ENCODE measurements at places on chromosomes 5 and 9.

DNA sequence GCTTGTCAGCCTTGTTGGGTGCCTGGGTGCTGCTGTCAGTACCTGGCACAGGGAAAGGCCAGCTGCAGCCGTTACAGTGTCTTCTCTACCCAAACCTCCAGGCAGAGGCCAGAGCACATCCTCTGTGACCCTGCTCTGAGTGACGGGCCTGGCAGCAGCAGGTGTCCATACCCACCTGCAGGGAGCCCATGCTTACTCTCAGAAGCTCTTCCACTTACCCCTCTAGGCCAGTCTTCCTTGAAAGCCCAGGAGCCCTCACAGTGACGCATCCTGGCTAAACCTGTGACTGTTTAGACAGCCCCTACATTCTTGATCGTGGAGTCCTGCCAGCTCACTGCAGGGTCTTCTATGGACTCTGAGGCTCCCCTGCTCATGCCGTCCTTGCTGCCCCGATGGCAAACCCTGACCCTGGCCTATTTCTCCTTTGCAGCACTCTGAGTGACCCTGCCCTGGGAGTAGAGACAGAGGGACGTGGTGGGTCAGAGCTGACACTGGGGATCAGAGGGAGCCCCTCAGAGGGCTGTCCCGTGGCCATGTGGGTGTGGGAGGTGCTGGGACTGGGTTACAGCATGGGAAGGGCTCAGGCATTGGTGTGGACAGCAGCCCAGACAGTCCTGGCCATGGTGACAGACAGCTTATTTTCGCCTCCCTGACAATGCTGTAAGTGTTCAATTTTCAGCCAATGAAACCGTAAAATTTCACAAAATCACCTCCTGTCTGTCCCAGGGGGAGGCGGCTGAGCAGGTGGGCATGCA is 67.6 kb upstream of the RNF130 start:
- DNase-seq, result no peak

DNA sequence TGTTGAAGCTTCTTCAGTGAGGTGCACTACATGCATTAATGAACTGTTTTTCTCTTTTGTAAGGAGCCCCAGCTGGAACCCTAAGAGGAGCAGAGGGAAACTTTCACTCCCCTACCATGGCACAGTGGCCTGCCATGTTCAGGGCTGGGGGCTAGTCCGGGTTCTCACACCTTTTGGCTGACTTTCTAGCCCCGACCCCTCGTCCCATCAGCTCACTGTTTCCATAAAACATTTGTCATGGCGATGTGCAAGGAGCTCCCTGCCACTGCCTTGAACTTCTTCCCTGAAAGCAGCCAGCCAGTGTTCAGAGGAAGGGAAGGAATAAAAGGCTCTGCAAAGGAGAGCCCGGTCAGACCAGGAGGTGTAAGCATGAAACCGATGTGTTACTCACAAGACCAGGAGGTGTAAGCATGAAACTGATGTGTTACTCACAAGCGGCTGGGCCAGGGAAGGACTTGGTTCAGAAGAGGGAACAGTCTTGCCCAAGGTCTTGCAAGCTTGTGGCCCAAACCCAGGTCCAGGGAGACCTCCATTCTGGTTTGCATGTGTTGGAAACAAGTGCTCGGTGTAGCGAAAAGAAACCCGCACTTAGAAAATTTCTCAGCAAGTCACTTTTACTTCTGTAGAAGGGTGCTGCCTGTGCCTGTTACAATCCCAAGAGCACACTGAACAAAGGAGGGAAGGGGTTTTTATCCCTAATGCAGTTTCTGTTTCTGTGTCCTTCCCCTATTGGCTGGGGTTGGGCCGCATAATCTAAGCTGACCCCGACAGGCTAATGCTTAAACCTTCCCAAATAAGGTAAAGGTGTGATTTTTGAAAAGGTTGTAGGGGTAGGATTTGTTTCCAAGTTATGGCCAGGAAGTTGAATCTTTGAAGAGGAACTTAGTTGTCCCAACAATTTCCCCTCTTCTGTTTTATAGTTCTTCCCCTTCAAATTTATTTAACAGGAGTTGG is 3.4 kb upstream of the ABO start:
- DNase-seq, result no peak

- DNase-seq, result no peak
These were observed 33.5 kb downstream of the OR1J1 start for GRCh38 chr9:122444041-122444733.

DNA sequence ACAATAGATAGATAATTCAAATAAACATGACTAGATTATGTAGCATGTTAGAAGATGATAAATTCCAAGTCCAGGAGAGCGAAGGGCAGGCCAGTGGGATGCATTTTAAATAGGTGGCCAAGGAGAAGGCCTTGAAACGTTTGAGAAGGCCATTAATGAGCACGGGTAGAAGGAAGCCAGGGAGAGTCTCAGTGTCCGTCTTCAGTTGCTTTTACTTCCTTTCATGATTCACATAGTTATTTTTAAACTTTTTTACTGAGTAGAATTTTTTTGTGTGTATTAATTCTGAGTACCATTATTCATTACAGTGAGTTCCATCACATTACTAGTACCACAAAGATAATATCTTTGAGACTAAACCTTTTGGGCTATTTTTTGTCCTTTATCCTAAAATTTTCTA is 259.2 kb downstream of the ARRDC3 start:
- DNase-seq, result no peak

GRCh38 chr5:132446621-132447020 is 44.0 kb downstream of the IRF1 start:
- no peak for DNase-seq

GRCh38 chr9:89116064-89116804 is 62.4 kb downstream of the SHC3 start:
- DNase-seq, result no peak

DNA sequence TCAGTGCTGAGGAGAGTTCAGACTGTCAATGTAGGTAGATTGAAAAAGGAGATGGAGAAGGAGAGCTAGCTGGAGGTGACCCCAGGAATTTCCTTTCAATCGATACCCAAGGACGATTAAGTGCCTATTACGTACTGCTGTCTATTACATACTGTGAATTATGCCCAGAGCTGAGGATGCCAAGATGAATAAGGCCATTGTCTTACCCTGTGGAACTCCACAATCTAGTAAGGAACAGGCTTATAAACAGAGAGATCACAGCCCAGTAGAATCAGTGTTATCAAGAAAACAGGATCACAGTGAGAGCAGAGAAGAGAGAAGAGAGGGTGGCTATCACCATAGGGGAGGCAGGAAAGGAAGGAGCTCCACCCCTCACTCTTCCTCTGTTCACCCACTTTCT is 54.1 kb upstream of the PDE8B start:
- no peak for DNase-seq

GRCh38 chr9:5628530-5629311 is at the start of gene RIC1:
Gene RIC1 (plus strand): TSS chr9:5629107. CDS start chr9:5629310, 203 bp downstream.
- peak; percentile 89 for DNase-seq

DNA sequence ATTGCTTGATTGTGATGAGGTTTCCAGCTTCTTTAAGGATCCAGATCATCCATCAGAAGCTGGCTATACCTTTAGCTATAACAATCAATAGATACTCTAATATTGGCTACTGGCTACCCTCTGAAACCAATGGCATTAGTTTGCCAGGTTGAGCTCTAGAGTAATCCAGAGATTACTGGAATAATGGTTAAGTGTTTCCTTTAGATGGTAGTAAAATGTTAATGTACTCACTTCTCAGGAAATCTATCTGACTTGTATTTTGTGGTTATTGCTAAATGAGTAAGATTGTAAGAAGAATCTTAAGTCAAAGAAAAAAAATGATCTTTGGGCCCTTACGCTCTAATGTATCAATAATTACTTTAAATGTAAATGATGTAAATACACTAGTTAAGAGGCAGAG is 57.6 kb upstream of the OTP start:
- DNase-seq, result no peak

- no peak for DNase-seq
These were observed 38.3 kb downstream of the RXRA start for GRCh38 chr9:134364391-134365114.

- DNase-seq, result peak; percentile 55
These were observed 34.5 kb upstream of the COL5A1 start for GRCh38 chr9:134606951-134607731.

- DNase-seq, result no peak
These were observed 51.5 kb upstream of the ADAMTSL1 start for GRCh38 chr9:18422296-18423036.

GRCh38 chr5:1553539-1554409 is 30.0 kb upstream of the LPCAT1 start:
- DNase-seq, result no peak

All from BE2C (cell line).